ENCODE measurements at places on chromosomes 1 and 21.

- DNase-seq, result no peak
Observed at GRCh38 chr1:236748268-236748870, 46.7 kb upstream of the MTR start.

- DNase-seq, result no peak
Observed at GRCh38 chr1:221632072-221632471, 109.8 kb downstream of the DUSP10 start.

DNA sequence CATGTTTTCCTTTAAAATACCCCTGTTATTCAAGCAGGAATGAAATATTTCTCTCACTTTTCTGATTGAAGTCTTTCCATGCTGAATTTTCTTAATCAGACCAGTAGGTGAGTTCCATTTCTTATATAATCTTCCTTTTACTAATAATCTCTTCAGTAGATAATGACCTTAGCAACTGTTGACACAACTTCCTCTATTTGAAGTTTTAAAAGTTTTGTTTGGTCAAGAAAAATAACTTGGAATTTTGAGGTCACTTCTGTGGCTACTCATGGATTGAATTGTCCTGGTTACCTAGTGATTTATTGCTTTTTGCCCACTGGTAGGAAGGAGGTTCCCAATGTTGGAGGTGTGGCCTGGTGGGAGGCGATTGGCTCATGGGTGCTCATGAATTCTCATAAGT, 70.6 kb upstream of the PAXBP1 start:
- no peak for DNase-seq

- DNase-seq, result no peak
Observed at GRCh38 chr1:33363470-33363861, 42.6 kb upstream of the A3GALT2 start.

DNA sequence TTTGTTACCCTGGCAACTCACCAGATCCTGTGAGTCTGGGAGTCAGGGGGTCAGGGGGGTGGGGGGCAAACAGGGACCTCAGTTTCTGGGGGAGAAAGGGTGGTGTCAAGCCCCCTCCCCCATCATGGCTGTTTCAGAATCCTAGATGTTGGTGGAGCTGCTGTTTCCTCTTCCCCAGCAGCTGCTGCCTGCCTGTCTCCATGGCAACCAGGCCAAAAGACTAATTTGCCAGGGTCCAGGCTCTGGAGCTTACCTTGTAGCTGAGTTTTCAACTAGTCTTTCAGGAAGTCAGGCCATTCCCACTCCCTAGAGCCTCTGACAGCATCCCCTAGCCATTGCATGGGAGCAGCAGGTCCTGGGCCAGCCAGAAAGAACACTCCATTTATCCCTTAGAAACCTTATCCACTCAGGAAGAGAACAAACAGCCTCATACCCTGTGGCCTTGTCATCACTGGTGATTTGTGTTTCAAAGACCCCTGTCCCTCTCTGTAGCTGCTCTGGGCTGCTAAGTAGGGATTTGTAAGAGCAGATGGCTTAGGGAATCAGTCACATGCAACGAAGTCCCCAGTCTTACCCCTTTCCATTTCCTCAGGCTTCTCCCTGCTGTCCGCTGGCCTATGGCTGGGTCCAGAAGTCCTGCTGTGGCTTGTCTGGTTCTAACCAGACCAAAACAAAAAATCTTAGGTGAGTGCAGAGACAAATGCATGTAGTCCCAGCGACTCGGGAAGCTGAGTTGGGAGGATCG, 21.5 kb upstream of the STMN1 start:
- peak; percentile 62 for DNase-seq

- DNase-seq, result no peak
Observed at GRCh38 chr1:56866656-56867055, 12.1 kb downstream of the C8A start.

DNA sequence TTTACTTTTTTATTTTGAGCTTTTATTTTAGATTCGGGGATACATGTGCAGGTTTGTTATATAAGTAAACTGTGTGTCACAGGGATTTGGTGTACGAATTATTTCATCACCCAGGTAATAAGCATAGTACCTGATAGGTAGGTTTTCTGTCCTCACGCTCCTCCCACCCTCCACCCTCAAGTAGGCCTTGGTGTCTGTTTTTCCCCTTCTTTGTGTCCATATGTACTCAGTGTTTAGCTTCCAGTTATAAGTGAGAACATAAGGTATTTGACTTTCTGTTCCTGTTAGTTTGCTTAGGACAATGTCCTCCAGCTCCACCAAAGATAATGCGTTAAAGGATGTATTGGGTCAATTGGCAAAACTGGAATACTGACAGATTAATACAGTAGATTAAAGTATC, 5.8 kb downstream of the ATP1A4 start:
- DNase-seq, result no peak

DNA sequence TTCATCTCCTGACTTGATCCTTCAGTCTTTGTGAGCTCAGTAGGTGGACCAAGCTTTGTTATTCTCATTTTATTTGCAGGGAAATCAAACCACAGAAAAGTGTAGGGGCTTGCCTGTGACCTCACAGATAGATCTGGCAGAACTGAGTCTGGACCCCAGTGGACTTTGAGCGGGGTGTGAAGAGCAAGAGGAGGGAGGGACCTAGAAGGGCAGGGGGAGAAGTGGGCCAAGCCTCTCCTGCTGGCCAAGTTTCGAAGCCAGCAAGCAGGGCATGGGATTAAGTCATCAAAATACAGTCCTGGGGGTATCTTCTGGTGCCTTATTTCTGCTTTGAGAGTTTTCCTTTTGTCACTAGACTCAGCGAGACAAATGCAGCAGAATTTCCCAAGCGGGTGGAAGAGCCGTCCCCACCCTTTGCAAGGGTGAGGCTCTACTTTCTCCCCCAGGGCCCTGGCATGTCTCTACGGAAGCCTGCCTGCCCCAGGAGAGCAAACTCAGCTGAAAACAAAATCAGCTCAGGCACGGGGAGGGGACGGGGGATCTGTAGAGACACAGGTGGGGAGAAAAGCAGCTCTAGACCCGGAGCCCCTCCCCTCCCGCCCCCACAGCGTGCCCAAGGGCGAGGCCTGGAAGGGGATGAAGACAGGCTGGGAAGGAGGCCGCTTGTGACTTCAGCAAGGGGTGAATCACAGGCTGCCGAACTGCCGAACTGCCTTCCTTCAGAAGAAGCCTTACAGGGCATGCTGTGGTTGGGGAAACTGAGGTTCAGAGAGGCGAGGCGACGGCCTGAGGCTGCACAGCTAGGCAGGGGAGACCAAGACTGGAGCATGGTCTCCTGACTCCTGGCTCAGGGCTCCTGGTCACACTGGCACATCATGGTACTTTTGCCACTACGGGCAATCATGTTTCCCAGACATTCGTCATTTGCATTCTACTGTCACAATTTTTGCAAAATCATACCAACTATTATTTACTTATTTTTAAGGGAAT, 19.2 kb downstream of the PKP1 start:
- DNase-seq, result no peak

DNA sequence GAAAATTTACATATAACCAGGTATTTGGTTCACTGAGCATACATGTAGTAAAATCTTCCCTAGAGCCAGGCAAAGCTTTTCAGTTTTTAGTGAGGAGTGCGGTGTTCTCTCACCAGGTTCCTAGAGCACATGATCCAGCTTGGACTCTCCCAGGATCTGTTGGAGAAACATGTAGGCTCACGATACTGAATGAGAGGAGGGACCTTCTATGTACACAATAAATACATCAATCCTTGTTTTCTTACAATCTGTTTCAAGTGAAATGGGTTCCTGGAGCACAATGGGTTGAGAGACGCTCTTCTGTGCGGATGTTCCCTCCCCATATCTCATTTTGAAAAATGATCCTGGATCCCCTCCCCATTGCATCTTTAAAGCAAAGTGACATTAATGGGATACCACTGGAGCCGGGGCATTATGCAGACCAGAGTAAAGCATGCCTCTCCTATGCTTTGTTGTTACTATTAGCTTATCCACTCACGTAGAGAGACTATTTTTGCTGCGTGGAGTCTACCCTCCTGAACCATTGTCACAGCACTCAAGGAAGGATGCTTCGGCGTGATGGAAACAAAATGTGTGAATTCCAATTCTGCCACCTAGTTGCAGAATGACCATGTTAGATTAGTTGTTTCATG, 19.3 kb downstream of the SMYD2 start:
- DNase-seq, result no peak

GRCh38 chr1:238738892-238739291, 647.5 kb upstream of the CHRM3 start:
- peak; percentile 33 for DNase-seq

GRCh38 chr1:5659606-5660005, 332.6 kb downstream of the NPHP4 start:
- DNase-seq, result no peak

DNA sequence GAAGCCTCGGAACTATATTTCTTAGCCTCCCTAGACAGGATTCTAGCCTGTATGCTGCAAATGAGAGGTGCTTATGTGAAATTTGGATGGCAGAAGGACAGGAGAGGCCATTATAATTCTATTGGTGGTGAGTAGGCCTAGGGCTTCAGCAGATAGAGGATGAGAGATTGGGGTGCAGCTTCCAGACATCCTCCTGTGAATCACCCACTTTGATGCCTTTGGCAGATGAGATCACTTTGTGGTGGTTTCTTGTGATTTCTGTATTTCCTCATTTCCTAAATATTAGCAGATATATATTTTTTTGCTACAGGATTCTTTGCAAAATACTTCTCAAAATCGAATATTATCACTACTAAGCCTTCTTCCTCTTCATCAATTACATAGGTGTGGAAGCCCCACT, 37.3 kb downstream of the MFSD2A start:
- DNase-seq, result no peak

- DNase-seq, result no peak
Observed at GRCh38 chr1:53902235-53903138, 8.5 kb downstream of the DIO1 start.

DNA sequence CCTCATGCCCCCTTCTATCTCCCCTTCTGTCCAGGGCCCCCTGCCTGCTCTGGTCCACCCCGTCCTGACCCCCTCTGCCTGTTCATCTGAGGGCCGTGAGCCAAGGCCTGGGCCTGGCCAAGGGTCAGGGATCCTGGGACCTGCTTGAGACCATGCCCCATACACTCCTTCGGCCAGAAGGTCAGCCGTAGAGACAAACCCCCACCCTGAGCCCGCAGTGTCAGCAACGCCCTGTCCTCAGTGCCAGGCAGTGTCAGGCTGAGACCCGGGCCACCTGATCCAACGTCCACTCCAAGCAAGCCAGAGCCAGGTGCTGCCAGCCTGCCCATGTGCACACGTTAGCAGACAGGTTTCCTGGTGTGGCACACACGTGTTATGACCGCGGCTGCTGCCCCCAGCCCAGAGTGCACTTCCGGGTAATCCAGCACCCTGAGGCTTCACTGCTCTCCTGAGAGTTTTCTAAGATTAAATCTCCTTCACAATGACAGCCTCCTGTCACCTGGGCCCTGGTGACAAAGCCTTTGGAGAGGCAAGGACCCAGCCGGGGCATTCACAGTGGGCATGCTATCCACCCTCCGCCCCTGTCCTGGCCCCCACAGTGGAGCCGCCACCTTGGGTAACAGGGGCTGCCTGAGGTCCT, 10.1 kb upstream of the SAMD11 start:
- peak; percentile 22 for DNase-seq
